ENCODE measurements at places on chromosomes 11 and 22.

- peak; percentile 26 for DNase-seq
Observed at GRCh38 chr22:30078320-30079311, 1.6 kb upstream of the HORMAD2 start.

DNA sequence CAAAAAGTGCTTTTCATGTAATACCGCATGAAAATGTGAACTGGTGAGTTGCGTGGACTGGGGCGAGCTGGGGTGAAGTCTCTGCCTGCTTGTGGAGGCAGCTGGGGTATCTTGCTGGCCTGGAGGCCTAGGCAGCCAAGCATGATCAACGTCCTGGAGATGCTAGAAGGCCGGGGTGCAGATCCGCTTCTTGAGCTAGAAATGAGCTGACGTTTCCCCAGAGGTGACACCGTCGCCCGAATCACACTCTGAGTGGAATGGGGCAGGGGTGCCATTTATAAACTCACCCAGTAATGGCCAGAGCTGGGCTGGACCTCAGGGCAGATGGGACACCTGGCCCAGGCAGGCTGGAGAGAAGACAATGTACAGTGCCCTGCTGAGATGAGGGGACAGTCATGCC is 1513.0 kb downstream of the TBC1D22A start:
- no peak for DNase-seq

- DNase-seq, result no peak
Observed at GRCh38 chr11:119650251-119650650, 78.7 kb downstream of the NECTIN1 start.

- no peak for DNase-seq
Observed at GRCh38 chr22:19440411-19441195, 6.9 kb downstream of the C22orf39 start.

DNA sequence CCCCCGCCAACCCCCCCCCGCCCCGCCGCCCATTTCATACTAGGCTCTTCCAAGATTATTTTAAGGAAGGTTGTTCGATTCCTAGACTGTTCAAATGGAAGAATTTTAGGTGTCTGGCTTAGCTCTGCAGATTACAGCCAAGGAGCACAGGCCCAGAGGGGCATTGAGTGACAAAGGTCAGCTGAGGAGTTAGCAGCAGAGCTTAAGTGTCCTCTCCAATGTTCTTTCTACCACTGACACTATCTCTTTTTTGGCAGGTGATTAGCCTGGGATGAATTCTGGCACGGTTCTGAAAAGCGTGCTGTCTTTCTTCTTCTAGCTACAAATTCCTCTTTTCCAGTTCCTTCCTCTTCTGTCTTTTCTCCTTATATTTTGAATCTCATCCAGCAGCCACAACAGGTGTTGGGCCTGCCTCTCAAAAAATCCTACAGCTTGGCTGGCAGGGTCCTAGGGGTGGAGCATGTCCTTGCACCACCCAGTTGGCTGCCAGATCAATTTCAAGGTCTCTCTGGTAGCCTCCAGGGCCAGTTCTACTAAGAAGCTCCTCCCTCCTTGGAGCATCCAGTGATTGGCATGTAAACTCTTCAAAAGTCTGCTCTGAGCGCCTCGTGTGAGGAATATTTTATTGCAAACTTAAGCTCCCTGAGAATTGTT is 23.0 kb downstream of the KCNE3 start:
- no peak for DNase-seq

GRCh38 chr22:50074056-50074455 is 11.2 kb downstream of the MLC1 start:
- no peak for DNase-seq

DNA sequence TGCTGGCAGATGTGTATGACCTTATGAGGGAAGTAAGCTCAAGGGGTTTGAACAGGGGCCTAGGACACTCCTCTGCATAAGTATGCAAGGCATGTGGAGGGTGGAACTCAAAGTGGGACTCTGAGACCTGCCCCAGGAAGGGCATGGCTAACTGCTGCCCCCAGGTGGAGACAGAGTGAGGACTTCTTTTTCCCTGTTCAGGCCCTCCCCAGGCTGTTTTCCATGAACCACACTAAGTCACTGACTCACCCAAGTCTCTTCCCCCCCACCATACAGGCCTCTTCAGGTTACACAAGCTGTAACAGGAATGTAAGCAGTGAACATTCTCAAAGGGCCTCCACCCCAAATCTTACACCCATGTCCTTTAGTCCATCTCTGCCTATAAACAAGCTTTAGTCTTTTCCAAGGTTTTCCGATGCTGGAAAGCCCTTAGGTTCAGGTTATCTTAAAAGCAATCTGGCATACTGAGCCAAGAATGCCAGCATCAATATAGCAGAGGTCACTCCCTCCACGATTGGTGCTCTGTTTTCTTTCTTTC is 13.1 kb downstream of the EEF1G start:
- peak; percentile 48 for DNase-seq

- DNase-seq, result no peak
Observed at GRCh38 chr11:9142732-9143131, 51.3 kb upstream of the SCUBE2 start.

- peak; percentile 77 for DNase-seq
Observed at GRCh38 chr22:44080936-44081861, 57.1 kb downstream of the PARVB start.

DNA sequence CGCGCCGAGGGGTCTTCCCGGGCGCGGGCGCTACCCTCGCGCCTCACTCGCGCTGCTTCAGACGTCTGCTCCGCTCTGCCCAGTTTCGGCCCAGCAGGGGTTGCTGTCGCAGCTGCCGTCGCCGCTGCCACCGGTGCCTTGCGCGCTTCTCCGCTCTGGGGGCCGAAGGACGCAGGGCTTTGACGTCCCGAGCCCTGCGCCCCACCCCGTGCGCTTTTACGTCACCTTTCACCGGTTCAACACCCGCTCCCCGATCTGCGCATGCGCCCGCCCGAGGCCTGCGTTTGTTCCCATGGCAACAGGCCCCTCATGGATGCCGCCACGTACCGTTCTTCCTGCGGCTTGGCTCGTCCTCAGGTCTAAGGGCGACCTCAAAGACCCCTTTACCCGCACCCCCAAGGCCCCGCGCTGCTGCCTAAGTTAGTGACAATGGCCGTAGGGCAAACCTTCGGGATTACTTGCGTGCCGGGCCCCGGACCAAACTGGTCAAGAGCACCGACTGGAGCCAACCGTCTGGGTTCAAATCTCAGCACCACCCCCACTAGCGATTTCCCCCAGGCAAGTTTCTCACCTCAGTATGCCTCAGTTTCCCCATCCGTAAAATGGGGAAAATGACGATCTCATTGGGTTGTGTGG is 642 bp upstream of the CDK2AP2 start:
- peak; percentile 99 for DNase-seq

- DNase-seq, result no peak
Observed at GRCh38 chr11:61626580-61627380, 45.9 kb upstream of the SYT7 start.

GRCh38 chr11:20110908-20111669 is 49.2 kb downstream of the DBX1 start:
- DNase-seq, result peak; percentile 65

DNA sequence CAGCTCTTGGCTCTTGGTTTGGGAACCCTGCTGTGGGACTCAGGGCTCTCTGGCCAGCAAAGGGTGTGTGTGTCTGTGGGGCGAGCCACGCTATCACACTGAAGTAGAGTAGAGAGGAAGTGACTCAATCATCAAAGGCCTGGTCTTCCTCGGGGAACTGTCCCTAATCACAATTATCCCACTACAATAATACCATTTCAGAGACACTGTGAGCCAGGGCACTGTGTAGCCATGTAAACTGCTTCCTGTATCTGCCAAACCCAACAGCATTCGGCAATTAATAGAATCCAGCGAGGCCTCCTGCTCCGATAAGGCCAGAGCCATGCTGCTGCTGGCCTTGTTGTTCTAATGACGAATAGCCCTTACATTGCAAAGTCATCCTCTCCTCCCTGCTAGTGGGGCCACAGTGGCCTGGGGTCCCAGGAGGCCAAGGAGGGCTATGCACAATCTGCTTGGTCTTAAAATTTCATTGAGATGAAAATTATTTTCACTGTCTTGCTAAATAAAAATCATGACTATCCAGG is 49.8 kb upstream of the LMO2 start:
- no peak for DNase-seq

DNA sequence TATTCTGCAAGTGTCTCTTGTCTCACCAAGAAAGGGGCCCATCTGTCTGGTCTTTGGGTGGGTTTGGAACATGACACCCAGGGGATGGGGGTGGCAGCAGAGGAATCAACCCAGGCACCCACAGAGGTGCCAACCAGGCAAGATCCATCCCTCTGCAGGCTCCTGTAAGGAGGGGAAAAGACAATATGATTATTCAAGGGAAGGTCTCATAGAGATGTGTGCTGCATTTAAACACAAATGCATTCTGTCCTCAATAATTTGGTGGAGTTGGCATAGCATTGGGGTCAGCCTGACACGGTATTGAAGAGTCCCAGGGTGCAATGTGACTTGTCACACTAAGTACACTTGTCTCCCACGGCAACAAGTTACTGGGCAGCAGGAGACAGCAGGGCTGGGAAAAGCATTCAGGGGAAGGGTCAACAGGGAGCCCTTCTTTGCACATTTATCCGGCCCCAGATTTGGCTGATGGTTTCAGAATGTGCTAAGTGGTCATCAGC is 33.1 kb upstream of the SPON1 start:
- DNase-seq, result no peak

- DNase-seq, result no peak
Observed at GRCh38 chr11:65307298-65308229, 7.1 kb upstream of the CDC42EP2 start.

DNA sequence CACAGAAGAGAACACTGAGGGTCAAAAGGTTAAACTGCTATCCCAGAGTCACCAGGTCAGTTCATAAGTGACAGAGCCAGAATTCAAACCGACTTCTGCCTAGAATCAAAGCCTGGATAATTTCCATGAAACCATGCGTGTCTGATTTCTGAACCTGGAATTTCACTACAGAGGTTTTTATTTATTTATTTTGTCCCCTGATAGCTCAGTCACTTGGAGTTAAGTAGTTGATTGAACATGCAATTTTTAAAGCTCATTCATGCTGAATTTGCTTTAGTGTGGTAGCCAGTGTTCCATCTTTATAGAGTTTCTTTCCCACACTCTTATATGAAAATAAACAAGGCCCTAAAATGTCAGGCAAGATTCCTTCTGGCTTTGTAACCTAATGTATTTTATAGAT is 93.2 kb downstream of the NAV2 start:
- DNase-seq, result no peak

DNA sequence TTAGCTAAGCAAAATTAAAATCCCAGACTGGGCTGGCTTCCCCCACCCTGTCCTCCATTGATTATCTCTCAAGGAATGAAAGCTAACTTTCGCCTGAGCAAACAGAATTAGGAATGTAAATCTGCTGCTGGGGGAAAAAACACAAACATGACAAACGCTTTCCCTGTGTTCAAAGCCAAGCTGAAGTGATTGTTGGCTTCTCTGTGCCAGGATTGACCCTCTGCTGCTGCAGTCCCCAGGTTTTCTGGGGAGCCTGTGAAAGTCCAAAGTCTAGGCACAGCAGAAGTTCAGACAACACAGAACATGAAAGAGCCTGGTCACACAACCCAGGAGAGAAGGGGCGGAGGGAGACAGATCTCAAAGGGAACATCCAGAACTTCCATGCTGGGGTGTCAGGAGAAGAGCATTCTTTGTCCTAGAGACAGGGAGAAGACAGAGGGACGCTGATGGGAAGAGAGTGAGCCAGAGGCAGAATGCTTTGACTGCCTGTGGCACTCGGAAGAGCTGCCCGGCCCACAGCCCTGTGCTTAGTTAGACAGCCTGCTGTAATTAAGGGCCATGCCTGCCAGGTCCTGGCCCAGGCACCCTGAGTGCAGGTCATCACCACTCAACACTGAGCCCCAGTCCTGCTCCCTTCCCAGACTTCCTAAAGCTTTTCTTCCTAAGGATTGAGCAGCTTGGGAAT is 6.9 kb downstream of the PATZ1 start:
- no peak for DNase-seq

DNA sequence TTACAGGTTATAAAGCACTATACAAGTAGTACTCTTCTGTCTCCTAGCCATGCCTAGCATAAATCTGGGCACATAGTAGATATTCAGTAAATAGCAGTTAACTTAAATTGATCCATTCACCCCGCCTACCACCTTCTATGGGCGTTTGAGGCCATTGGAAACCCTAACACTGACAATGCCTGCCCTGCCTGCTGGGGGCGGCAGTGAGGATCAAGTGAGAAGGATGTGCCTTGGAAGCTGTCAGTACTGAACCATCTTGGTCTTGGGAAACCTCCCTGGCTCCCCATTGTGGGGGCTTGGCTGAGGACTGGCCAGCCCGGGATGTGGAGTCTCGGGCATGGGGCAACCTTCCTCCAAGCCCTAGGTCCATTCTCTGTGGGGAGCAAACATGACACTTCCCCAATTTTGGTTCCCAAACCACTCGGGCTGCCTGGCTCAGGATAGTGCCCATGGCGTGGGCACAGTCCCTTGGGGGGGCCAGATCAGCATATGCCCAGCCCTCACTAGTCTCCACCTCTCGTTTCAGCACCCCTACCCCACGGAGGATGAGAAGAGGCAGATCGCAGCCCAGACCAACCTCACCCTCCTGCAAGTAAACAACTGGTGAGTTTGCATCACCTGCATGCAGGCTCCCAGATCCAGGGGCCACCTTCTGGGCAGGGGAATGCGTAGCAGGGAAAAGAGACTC is 67.4 kb downstream of the FEZ1 start:
- no peak for DNase-seq

- peak; percentile 84 for DNase-seq
Observed at GRCh38 chr11:119320776-119321524, 4.0 kb upstream of the MCAM start.

GRCh38 chr11:106961518-106961917 is 56.8 kb downstream of the GUCY1A2 start:
- DNase-seq, result no peak

DNA sequence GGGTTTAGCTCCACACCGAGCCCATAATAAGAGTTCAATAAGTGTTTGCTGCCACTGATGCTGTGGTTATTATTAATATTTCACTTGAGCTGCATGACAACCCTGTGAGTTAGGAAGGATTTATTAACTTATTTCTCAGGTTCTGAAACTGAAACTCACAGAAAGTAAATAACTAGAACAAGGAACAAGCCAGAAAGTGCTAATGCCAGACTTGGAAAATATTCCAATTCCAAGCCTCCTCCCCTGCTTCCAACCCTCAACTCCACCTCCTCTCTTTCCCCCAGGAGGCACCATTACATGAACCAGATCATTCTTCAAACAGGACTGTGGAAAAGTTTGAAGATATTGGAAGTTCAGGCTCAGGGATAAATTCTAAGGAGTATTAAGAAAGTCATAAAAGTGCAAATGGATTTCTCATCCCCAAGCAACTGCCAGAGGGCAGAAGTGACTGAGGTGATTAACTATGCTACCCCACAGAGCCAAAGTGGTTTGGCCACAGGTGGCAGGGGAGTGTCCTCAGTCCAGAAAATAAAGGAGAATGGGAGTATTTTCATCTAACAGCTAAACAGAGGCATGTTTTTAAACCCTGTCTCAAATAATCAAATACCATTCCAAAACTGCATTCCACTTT is 3.2 kb upstream of the FJX1 start:
- DNase-seq, result no peak

GRCh38 chr11:121344824-121345223 is 52.3 kb downstream of the SC5D start:
- no peak for DNase-seq
